ENCODE measurements at places on chromosomes 16 and 17.

- DNase-seq = peak; percentile 40
These were observed 2.0 kb downstream of the CORO7 start for GRCh38 chr16:4414187-4414917.

GRCh38 chr17:72205357-72205756 lies 84.5 kb downstream of the SOX9 start:
- DNase-seq = no peak

- DNase-seq = no peak
These were observed 200.6 kb downstream of the XYLT1 start for GRCh38 chr16:17270111-17270510.

GRCh38 chr17:2952174-2952845 lies 111.1 kb downstream of the OR1D5 start:
- DNase-seq = no peak

- no peak for DNase-seq
These were observed 19.9 kb downstream of the ZNF200 start for GRCh38 chr16:3214904-3215600.

GRCh38 chr16:22225060-22225459 lies 19.0 kb downstream of the EEF2K start:
- DNase-seq = no peak

- DNase-seq = no peak
These were observed 3.6 kb downstream of the ZNF48 start for GRCh38 chr16:30398661-30399434.

- DNase-seq = no peak
These were observed 449.5 kb upstream of the PSMD7 start for GRCh38 chr16:73847090-73847489.

DNA sequence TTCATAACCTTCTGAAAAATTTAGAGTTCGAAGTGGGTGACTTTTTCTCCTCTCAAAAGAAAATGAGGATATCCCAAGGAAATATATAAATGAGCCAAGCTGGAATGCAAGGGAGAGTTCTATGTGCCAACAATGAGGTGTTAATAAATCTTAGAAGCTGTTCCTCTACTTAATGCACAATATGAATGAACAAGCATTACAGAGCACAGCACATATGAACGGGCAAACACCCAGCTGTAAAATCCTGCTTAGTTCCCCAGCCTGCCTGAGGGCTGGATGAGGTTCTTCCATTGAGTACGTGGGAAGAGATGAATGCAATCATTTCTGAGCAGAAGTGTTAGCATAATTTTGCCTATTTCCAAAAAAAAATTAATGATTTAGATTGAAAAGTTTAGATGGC lies 58.1 kb downstream of the WDR59 start:
- DNase-seq = no peak

- no peak for DNase-seq
These were observed 6.1 kb upstream of the CD300C start for GRCh38 chr17:74552037-74552436.

GRCh38 chr16:73707863-73708262 lies 588.8 kb upstream of the PSMD7 start:
- DNase-seq = no peak

DNA sequence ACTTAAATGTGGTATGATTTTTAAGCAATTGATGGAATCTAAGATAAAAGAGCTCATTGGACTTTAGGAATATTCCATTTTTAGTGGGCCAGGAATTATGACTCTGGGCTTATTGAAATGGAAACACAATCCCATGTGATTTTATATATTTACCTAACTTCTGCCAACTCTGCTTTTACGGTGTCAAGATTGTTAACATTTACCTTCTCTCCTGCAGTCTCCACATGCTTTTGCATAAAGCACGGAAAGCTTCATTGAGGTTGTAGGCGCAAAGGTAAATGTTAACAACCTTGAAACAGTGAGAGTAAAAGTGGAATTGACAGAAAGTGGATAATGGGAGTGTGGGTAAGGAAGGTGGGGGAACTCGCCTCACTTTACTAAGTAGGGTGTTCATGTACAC lies 468.1 kb downstream of the PMP22 start:
- DNase-seq = no peak

GRCh38 chr17:27402943-27403342 lies 53.3 kb upstream of the KSR1 start:
- no peak for DNase-seq

GRCh38 chr17:82743344-82744219 lies 8.2 kb downstream of the FN3K start:
- no peak for DNase-seq

GRCh38 chr16:66147291-66147690 lies 219.2 kb upstream of the CDH5 start:
- no peak for DNase-seq

GRCh38 chr16:86424398-86424797 lies 85.9 kb upstream of the FOXF1 start:
- DNase-seq = no peak

DNA sequence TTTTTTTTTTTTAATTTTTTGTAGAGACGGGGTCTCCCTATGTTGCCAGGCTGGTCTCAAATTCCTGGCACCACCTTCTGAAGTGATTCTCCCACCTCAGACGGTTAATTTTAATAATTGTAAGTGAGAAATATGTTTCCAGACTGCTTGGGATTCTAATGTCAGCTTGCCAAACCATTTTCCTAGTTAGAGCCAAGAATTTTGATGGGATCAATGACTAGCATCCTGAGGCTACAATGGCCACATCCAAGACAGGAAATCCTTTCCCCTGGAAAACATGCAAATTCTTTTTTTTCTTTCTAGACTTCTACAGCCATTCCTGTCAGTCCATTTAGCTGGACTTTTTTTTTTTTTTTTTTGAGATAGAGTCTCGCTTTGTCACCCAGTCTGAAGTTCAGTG lies 32.6 kb downstream of the IGF2BP1 start:
- no peak for DNase-seq

DNA sequence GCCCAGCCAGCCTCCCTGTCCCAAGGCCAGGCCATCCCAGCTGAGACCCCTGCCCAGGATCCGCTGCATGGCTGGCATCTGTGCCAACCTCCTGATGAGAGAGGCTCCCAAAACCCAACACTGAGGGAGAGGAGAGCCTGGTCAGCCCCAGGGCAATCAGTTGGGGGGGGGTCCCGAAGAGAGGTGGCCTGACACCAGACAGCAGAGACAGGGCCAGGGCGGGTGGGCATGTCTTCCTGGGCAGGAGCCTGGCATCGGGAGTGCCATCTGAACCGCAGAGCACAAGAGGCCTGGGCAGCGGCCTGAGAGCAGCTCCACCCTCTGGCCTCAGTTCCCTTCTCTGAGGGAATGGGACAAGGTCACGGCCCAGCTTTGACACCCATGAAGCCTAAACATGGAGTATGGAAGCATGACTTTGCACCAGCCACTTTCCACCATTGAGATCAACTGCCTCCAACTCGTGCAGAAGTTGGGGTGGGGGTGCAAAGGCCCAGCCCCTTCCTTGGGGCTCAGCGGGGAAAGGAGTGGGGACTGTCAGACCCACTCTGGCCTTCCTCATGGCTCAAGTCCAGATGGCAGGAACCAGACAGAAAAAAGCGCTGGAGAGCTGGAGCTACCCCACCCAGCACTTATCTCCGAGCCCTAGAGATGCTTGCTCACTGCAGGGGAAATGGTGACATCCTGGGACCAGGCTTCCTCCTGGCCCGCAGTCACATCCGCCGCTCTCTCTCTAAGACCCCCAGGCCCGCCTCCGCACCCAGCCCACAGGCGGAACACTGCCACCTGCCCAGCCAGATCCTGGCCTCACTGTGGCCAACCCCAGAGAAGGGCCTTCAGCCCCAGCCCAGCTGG lies 9.7 kb downstream of the RHBDF2 start:
- no peak for DNase-seq

DNA sequence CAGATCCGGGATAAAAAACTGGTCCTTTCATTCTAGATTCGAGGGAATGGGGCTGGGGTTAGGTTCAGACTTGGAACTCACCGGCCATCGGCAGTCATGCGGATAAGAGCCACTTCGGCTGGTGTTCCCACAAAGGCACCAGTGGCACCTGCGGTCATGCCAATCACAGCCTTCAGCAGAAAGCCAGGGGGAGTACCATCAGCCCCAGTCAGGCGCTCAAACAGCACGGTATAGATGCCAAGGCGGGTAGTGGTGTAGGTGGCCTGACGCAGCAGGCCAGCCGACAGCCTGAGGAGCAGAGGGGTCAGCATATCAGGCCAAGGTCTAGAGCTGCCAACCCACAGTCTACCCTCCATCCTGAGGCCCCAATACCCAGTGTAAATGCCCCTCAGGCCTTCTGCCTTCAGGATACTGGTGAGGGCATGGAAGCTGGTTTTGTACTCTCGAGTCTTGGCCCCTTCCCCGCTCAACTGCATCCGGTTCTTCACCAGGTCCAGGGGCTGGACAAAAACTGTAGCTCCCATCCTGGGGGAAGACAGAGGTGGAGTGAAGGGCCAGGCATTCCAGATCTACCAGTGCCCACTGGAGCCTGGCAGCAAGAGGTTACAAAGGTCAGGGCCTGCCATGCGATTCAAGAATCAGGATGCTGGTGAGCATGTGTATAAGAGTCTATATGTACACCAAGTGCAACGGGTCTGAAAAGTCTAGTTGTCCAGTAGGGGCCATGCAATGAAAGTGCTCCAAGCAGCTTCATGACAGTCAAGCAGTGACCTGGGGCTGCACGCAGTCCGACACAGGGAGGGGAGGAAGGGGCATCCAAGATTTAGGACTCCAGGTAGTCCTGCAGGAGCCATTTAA lies 929 bp downstream of the SLC25A11 start:
- DNase-seq = no peak

DNA sequence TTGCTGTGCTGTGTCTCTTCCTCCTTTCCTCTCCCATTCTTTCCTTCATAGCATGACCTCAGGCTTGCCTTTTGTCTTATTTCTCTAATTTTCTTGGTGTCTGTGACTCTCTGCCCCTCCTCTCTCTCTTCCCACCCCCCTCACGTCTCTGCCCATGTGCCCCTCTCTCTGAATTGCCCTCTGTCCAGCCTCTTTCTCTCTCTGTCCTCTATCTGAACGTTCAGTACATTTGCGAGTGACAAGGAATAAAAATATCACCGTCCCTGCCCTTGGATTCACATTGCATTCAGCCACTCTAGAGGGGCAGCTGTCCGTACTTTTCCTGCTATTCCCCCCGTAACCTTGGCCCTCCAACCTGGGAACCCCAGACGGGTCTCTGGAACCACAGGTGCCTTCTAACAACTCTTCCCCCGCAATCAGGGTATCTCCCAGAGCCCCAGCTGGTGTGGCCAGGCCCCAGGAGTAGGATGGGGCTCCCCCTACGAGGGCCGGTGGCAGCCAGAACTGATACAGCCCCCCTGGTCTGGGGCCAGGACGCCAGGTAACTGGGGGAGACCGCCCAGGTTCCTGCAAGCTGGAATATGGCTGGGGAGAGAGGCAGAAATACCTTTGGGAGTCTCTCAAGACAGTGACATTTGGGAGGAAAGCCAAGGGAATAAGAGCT lies 1.8 kb downstream of the KIF1C start:
- DNase-seq = no peak

DNA sequence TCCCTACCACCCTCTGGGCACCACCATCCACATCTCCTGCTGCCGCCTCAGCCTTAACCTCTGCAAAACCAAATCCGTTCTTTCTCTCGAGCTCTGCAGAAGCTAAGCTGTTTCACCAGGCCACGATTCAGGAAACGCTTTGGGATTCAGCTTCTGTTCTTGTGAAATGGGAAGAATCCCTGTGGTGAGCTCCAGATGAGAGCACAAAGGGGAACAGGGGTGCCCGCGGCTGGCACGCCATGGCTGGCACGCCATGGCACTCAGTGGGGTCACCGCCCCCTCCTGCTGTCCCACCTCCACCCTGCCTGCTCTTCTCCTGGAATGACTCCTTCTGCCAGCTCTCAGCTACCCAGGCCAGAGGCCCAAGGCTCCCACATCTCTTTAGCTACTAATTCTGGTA lies 5.7 kb downstream of the QPRT start:
- DNase-seq = no peak

GRCh38 chr16:87947356-87948118 lies 3.7 kb upstream of the BANP start:
- DNase-seq = no peak

DNA sequence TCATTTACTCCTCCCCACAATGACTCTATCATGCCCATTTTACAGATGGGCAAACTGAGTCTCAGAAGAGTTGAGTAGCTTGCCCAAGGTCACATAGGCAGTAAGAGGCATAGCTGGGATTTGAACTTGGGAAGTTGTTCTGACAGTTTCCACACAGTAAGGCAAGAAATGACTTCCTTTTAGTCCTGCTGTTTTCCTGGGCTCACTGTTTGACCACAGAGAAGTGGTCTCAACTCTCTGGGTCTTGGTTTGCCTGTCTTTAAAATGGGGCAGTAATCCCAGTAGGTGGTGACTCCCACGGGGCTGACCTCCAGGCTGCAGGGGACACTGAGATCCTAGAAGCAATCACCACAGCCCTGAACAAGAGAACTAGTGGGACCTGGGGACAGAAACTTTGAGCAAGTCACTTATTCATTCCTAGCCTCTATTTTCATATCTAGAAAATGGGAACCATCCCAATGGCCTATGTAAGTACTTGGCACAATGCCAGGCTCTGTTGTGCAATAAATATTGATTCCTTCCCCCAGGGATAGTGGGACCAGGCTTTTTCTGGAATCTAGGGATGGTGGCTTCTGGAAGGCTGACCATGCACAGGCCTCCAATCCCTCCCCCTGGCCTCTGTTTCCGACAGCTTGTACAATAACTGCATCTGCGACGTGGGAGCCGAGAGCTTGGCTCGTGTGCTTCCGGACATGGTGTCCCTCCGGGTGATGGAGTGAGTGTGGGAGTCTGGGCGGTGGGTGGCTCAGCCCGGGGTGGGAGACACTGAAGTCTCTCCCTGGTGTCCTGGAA lies 20.5 kb downstream of the DEXI start:
- no peak for DNase-seq

GRCh38 chr17:42676424-42677011 lies at the start of gene PLEKHH3:
PLEKHH3 (minus strand) TSS chr17:42676994; CDS start chr17:42676563, 431 bp downstream.
- no peak for DNase-seq

All from stimulated activated CD4-positive, alpha-beta T cell treated with anti-CD3 and anti-CD28 coated beads, TNF-alpha, amount 100 ng/mL, for 4 hours (primary cell).